ENCODE measurements at places on chromosomes 1 and 21. TPM values are rescaled to one million over a fixed set of nuclear protein-coding genes. Genes with fewer than 3 reads are reported as not detected.

The KCNN3 gene
- total RNA-seq: 3.9 TPM

The DCST1 gene
- not detected for total RNA-seq

The S100A9 gene
- total RNA-seq: 65.7 TPM

The SFN gene
- 0.51 TPM for total RNA-seq

The DNAJC28 gene
- total RNA-seq: 4.5 TPM

The GNAT2 gene
- total RNA-seq: 0.59 TPM
